ENCODE measurements at places on chromosomes 2 and 18.

DNA sequence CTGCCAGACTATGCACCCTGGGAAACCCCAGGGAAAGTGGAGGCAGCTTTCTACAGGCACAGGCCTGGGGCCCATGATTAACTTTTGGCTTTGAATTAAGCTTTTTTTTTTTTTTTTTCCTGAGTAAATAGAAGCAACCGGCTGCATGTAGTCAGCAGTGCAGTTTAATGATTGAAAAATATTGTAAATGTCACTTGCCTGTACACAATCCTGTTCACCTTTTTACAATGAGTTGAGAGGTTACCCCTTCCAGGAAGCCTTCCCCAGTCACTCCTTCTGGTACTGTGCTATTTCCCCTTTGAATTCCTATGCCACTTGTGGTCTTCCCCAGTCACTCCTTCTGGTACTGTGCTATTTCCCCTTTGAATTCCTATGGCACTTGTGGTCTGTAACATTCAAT lies 475.6 kb downstream of the TDRD15 start:
- DNase-seq: no peak

DNA sequence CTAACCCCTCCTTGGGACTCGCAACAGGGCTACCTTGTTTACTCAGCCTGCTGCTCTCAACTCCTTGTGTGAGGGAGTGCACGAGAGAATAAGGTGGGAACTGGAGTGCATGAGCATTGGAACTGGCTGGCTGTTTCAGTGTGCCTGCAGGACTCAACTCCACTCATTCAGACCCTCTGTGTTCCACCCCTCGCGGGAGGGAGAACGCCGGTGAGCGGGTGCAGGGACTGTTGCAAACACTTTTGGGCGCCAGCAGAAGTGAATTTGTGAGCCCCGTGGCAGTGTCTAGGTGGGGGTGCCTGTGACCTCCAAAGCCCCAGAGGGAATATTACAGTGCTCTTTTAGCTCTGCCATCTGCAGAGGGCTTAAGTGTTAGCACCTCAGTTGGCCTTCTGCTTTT lies 1978.3 kb upstream of the PIK3C3 start:
- no peak for DNase-seq

- DNase-seq: no peak
Measured at GRCh38 chr2:30612371-30612770, 165.3 kb downstream of the LCLAT1 start.

GRCh38 chr18:30510882-30511281 lies 531.7 kb downstream of the DSC3 start:
- no peak for DNase-seq

DNA sequence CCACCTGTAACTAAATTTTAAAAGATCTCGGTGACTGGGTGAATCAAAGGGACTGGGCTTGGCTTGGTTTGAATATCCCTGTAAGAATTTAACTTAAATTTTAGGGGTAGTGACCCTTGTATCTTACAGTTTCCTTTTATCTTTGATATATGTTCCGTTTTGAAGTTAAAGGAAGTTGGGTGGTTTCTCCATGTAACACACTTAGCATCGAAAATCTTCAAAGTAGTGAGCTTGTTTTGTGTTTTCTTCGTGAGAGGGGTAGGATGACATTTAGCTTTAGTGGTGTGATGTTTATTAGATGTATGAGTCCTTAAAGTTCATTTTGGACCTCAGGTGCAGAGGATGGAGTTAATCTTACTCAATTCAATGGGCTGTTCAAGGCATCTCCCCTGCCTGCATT lies 1.6 kb downstream of the WDR7 start:
- DNase-seq: no peak

DNA sequence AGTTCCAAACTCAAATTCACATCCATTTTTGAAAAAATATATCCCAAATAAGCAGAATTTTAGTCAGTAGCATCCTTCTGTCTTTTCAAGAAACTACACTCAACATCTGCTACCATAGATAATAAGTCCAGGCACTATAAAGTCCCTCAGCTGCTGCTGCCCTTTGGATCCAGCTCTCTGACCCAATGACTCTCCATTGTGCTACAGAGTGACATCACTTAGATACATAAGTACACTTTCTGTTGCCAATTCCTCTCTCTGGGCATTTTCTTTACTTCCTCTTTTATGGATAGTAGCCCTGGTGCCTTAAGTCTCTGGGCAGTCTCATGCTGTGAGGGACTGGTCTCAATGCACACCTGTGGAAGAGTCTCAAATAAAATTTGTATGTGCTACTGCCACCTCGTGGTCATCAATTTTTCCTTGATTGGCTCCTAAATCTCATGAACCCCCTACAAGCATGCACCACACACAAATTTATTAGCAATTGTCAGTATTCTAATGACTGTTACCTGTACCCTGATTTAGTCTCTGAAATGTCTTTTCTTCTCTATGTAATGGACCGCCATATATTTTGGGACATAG lies 219.2 kb downstream of the LRP1B start:
- no peak for DNase-seq

DNA sequence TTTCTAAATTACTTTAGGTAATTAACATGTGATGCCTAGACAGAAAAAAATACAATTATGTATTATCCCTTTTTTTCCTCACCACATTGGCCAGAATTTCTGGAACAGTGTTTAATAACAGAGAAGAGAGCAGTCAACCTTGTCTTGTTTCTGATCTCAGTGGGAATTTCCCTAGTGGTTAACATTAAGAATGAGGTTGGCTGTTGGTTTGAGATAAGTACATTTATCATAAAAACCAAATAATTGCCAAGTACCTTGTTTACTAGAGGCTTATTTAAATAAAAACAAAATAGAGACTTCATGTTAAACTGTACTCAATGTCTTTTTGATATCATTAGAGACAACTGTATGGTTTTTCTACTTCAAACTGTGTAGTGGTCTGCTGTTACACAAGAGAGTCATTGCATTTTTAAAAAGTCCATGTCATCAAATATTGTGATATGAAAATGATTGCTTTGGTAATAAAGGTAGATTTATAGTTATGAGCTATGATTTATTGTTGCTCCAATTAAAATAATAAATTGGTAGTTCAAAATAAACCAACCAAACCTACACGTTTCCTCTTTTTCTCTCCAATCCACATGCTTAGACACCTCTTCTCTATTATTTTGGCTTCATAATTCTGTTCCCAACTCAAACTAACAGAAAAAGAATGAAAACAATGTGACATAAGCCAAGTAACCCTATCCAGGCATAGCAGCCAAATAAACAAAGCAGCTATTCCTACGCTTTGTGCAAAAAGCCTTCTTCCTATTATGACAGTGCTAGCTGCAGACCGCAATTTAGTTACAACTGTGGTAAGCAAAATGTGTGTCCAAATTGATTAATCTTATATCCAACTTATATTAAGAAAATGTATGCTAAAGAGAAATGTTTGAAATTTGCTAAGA lies 20.9 kb upstream of the TANK start:
- DNase-seq: no peak

DNA sequence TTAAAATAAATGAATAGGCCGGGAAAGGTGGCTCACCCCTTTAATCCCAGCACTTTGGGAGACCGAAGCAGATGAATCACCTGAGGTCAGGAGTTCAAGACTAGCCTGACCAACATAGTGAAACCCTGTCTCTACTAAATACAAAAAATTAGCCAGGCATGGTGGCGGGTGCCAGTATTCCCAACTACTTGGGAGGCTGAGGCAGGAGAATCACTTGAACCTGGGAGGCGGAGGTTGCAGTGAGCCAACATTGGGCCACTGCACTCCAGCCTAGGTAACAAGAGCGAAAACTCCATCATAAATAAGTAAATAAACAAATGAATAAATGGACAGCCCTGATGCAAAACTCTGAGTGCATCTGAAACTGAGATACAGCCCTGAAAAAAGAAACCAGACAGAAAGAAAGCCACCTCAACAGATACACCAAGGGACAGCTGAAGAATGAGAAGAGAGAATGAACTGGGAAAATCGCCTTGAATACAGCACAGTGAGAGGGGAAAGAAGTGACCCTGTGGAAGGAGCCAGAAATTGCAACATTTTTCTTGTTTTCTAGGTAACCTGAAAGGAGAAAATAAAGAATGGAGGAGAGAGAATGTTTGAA lies 64.4 kb downstream of the TRABD2A start:
- DNase-seq: no peak

DNA sequence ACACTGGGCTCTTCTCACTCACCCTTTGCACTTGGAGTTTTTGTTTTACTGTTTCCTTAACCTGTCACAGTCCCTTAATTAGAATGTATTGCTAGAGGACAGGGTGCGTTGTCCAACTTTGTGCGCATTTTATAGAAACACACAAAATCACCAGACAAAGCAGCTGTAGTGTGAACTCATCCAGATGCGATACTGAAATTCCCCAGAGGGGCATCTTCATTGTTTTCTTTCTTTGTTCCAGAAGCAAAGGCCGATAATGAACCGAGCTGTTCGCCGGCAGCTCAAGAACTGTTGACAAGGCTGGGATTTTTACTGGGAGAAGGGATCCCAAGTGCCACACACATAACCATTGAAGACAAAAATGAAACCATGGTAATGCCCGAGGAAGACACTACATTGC lies 137.6 kb downstream of the WDSUB1 start:
- no peak for DNase-seq

DNA sequence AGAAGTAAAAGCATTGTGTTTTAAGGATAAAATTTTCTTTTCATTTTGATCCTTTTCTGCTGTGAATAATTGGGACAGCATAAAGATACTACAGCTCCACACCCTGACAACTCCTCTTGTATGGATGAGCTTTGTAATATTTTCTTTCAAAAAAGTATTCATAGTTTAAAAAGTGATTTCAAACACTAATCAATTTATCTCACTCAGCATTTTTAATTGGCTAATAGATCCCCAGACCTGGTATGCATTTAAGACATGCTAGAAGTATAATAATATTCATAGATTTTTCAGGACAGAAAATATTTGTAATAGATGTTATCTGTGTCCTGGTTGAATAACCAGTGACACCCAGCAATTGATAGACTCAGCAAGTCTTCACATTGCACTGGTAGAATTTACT lies 510.7 kb downstream of the RIT2 start:
- no peak for DNase-seq

DNA sequence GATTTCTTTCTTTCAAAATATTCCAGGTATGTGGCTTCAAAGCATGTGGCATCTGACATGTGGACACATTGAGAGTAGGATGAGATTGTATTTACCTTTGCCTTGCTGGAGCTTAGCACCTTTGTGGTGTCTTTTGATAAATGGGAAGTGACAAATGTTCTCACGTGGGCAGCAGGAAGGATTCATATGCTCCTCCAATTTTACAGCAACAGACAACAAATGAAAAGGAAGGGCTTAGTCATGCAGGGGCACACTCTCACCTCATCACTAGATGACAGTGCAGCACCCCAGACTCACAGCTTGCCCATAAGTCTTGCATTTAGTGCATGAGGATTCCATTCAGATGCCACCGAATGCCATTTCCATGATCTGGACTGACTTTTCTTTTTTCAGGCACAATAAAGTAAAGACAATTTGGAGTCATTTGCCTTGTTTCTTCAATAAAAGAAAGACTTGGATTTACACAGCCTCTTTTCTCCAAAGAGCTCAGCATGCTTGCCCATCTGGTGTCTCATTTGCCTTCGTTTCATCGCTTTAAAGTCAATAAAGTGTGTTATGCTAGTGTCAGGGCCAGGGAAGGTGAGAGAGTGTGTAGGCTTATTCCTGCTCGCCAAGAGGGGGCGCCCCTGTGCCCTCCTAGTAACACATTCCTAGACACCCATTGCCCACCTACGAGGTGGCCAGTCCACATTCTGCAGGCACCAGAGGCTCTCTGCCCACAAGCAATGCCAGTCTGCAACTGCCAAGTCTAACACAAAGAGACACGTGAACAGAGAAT lies 39.6 kb upstream of the DAPL1 start:
- no peak for DNase-seq

GRCh38 chr2:172249986-172250385 lies 147.3 kb upstream of the DLX2 start:
- no peak for DNase-seq

DNA sequence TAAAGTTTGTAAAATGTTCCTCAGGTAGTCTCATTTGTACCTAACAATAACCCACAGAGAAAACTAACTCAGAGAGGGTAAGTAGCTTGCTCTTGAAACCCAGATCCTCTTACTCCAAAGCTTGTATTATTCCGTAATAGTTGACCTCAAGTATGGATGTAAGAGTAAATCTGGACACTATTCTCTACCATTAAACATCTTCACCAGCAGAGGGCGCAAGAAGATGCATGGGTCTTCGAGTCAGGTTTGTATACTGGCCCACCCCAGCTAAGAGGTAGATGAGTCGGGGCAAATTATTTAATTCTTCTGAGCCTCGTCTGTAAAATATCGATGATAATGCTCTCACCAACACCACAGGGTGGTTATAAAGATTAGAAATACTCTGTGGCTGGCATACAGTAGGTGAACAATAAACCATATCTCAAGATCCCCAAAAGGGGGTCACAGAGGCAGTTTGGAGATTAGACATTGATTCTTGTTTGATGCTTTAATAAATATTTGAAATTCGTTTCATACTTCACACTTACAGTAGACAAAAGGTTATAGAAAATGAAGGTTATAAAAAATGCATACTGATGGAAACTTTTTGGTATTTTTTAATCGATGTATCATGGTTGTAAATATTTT lies 3.5 kb upstream of the CABLES1 start:
- DNase-seq: peak; percentile 75

DNA sequence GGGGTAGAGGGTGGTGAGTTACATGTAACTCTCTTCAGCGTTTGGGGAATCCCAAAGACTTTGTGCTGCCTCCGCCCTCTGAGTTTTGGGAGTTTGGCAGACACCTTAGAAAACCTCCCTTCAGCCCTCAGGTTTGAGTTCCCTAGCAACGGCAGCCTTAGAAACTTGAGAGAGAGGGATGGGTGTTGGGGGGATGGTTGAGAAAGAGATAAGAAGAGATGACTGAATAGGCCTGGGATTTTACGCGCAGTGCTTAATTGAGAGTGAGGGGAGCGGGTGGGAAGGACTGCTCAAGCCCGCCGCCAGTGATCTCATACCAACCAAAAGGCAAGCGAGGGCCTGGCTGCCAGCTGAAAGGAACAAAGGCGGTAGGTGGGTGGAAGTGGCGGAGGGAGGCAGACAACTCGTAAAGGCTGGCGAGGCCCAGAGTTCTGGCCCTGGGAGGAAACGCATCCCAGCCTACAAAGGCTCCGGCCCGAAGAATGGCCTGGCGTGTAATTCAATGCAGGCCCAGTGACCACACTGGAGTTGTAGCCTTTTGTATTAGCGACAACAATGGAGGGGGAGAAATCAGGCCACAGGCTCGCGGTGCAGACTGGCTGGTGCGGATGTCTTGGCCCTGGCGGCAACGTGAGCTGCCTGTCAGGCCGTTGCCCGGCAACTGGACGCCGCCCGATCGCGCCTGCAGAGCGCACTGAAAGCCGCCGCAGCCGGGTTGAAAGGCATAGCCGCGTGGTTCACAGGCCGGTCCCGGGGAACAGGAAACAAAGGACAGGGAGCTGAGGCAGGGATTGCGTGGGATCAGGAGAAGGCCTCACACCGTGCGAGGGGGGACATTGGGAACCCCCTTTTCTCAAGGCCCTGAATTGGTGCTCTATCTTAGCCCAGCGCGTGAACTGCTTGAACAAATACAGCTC lies 39.9 kb upstream of the DARS1 start:
- DNase-seq: peak; percentile 47
